ENCODE measurements at places on chromosomes 12 and 14.

DNA sequence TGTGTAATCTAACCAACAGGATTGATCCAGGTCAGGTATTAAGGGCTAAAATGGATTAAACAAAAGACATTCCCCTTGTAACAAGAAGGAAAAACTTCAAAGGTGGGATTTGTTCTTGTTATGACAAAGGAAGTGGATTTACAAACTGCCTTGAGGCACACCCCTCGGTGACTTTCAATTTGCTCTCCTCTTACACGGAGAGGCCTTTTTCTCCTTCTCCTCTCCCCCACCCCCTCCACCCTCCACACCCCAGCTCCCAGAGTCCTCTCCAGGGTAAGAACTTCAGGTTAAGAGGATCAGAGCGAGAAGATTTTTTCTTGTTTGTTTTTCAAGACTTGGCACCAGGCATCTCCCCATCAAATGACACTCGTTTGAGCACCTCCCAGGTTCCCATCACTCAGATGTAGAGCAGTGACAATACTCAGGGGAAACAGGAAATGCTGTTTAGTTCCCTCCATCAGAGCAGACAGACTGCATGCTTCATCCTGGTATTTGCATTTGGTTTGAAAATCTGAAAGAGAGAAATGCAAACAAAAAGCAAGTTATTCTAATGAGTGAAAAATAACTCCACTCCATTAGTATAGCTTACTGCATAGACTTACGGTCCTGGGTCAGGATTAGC, 77.6 kb upstream of the TMEM260 start:
- no peak for DNase-seq

GRCh38 chr12:107331912-107332311, 238.6 kb upstream of the CRY1 start:
- DNase-seq, result no peak

DNA sequence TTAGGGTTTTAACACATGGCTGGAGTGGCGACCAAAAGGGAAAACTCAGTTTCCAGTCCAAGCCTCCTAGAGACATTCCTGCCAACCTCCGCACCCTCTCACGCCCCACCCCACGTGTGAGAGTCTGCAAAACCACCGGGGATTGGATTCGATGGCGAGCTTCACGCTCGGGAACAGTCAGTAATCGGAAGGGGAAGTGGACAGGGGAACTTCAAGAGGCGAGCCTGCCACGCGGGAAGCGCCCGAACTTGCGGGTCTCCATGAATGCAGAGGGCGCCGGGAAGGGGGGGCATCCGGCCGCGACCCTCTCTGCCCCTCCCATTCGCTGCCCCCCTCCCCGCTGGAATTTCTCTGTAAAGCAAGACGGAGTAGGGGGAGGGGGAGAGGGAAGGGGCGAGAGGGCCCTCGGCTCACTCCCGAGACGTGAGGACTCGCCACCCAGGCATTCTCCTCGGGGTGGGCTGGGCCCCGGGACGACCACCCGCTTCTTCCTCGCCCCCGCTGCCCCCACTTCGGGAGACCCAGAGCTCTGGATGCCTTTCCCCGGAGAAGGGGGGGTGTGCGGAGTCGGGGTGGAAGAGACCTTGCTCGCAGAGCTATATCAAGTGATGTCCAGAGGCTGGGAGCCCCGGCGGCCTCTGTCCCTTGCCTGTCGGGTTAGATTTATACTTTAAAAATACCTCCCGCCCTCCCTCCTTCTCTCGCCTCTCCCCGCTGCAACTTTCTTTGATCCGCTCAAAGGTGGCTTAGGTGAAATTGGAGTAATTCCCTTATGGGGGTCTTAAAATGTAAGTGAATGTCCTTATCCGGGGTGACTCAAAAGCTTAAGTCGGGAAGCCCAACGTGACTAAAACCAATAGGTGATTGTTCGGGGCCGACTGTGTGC, 2.5 kb upstream of the CCND2 start:
- no peak for DNase-seq

DNA sequence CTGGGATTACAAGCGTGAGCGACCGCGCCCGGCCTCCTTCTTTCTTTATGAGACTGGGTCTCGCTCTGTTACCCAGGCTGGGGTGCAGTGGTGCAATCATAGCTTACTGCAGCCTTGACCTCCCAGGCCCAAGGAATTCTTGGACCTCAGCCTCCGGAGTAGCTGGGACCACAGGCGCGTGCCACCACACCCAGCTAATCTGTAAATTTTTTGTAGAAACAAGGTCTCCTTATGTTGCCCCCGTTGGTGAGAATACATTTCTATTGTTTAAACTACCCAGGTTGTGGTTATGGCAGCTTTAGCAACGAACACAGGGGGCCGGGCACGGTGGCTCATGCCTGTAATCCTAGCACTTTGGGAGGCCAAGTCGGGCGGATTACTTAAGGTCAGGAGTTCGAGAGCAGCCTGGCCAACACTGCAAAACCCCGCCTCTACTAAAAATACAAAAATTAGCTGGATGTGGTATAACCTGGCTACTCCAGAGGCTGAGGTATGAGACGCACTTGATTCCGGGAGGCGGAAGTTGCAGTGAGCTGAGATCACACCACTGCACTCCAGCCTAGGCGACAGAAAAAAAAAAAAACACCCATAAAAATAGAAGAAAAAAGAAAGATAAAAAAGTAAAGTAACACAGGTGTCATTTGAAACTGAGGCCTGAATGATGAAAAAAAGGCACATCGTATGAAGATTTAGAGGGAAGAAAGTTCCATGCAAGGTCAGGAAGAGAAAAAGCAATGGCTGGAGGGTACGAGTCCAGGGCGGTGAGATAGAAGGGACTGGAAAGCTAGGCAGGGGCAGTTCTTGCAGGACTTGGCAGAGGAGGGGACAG, 977 bp upstream of the TMEM120B start:
- no peak for DNase-seq

DNA sequence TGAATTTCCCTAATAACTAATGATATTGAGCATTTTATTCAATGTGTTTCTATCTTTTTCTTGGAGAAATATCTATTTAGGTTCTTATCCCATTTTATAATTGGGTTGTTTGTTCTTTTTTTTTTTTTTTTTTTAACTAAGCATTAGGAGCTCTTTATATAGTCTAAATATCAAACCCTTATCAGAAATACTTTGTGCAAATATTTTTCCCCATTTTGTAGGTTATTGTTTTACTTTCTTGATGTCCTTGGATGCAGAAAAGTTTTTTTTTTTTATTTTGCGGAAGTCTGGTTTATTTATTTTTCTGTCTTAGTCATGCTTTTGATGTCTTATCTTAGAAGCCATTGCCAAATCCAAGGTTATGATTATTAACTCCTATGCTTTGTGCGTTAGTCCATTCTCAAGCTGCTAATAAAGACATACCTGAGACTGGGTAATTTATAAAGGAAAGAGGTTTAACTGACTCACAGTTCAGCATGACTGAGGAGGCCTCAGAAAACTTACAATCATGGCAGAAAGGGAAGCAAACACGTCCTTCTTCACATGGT, 434.3 kb upstream of the TBX3 start:
- no peak for DNase-seq

DNA sequence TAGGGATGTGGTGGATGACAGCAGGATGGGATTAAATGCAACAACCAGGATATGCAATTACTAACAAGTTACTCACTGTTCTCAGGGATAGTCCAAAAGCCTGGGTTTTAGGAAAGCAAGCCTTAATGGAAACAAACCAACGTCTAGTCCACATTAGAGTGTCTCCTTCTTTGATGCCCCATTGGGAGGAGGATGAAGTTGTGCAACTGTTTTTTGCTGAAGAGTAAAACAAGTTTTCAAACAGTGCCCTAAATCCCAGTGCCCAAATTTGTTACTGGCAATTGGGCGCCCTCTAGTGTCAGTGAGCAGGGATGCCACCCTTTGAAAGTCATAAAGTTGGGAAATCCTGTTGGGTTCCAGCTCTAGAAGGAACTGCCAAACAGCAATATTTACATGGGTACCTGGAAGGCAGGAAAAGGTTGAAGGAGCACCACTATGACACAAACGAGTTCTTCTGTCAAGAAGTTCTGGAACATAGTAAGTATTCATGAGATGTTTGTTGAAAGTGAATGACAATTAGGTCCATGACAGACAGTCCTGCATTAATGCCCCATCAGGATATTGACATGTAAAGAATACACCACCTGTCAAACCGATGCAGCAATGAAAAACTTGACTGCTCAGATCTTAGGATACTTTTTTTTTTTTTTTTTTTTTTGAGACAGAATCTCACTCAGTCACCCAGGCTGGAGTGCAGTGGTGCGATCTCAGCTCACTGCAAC, 11.1 kb upstream of the DPF3 start:
- DNase-seq, result peak; percentile 44

DNA sequence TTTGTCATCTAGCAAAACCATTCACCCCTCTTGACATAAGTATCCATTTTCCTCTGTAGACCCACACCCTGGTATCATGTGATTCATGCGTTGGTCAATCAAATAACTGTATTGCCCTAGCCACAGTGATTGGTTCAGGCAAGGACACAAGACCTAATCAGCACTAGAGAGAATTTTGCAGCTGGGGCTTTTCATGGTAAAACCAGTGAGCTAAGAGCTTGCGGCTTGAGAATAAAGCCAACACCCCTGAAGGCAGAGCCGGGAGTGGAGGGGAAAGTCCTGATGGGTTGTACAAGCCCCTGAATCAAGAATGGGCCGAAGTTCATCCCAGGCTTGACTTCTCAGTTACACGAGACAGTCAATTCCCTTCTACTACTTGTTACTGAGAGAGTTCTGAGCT, 33.2 kb upstream of the LTBP2 start:
- DNase-seq, result no peak

- no peak for DNase-seq
These were observed 60.4 kb downstream of the PRMT8 start for GRCh38 chr12:3551386-3551785.

GRCh38 chr12:27936196-27936595, 36.3 kb downstream of the PTHLH start:
- no peak for DNase-seq

DNA sequence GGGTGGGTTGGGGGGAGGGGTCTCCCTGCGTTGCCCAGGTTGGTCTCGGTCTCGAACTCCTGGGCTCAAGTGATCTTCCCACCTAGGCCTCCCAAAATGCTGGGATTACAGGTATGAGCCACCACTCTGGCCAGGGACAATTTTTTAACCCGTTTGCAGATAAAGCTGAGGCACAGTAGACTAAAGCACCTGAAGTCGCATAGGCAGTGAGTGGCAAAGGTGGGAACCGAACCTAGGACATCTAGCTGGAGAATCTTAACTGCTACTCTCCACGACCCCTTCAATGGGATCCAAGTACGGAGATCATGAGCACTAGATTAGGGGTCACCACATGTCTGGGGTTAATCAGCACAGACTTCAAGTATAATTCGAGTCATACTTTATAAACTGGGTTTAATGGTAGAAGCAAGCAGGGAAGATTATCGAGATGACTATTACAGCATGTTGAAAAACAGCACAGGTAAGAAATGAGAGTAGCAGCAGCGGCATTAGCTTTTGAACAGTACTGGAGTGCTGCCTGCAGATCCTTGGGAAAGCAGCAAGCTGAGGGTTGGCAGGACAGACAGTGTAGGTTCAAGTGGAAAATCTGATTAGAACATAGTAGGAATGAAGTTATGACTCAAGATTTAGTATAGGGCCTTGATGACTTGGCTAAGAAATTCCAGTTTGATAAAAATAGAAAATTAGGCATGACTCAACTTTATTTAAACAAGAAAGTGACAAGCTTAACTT, 23.9 kb downstream of the NID2 start:
- no peak for DNase-seq

DNA sequence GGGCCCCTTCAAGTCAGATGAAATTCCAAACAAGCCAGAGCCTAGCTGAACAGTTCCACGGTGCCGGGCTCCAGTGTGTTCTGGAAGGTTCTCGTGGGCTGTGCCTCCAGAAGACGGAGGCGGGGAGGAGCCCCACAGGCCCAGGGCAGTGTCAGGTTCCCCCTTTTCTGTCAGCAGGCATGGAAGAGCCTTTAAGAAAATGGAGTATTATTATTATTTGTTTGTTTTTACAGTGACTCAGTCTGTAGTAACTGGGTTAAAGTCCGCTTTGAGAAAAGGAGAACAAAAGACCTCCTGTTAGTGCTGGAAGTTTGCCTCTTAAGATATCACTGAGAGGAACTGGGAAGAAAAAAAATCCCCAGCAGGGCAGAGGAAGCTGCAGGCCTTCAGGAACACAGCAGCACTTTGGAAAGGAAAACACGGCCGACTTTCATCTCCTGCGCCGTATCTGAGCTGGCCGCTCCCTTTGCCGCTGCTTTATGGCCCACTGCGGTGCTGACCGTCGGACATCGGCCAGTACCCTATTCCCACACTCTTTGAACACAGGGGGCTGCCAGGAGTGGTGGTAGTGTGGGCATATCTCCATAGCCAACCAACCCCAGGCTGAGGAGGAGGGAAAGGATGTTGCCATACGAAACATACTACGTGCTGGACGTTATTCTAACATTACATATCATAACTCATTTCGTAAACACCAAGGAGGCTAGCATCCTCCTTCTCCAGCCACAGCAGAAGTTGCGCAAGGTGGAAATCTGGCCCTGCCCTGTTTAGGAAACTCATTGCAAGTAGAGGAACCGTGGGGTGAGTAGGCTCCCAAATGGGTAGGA, 194.0 kb downstream of the ZFP36L1 start:
- DNase-seq, result no peak

GRCh38 chr14:101463566-101464171, 97.6 kb upstream of the DIO3 start:
- DNase-seq, result no peak

DNA sequence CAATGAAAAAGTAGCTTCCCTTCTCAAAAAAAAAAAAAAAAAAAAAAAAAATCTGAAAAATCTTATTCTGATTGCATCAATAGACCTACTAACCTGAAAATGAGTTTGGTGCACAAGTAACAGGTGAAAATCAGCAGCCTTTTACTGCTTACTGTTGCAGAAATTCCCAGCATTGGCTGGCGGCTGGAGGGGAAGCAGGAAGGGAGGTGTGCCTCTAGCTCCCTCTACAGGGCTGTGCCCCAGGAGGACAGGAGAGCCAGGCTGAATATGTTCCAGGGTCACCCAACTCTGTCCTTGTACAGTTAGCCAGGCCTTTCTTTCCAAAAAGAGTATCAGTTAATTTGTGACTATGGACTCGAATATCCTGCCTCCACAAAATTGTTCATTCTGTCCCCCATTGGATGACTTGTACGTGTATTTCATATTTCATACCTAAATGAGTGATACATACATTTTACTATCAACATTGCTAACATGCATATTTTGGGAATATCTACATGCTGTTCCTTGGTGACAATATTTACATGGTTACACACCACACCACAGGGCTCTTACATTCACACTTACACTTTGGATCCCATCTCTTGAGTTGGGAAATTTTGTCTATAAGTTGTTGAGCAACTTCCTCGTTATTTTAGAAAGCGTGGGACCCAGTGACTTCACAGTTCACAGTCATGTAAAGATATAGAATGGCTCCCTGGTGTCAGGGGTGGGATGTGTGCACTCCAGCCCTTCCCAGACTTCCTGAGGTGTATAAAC, 124.8 kb downstream of the SAMD4A start:
- DNase-seq, result no peak

Measured in GM18507 (cell line).